ENCODE measurements at places on chromosomes 3 and 15.

- DNase-seq = no peak
Measured at GRCh38 chr3:3015185-3016089, 94.7 kb downstream of the IL5RA start.

DNA sequence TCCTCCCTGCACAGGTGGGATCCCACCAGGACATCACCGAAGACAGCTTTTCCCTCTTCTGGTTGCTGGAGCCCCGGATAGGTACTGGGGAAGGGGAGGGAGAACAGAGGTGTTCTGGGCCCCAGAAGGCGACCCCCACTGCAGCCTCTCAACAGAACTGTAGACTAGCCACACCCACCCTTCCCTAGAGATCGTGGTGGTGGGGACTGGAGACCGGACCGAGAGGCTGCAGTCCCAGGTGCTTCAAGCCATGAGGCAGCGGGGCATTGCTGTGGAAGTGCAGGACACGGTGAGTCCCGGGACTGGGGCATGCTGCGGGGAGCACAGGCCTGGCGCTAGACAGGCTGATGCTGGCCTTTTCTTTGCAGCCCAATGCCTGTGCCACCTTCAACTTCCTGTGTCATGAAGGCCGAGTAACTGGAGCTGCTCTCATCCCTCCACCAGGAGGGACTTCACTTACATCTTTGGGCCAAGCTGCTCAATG, 809 bp downstream of the NDUFAF3 start:
- DNase-seq = no peak

- DNase-seq = no peak
Measured at GRCh38 chr3:40470701-40471100, 6.2 kb upstream of the ZNF619 start.

DNA sequence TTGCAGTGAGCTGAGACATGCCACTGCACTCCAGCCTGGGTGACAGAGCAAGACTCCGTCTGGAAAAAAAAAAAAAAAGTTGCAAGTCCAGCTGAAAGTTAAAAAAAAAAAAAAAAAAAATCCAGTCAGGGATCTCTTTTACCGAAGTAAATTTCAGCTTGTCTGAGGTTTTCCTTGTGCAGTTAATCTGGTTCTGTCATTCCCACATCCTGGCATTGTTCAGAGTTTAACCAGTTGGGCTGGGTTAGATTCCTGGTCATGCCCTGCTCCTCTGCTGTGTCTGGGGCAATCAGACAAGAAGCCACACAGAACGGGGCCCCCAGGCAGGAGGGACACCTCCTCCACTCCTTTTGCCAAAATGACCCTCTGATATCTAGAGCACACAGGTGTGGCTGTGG, 84.1 kb upstream of the KLHL25 start:
- no peak for DNase-seq

DNA sequence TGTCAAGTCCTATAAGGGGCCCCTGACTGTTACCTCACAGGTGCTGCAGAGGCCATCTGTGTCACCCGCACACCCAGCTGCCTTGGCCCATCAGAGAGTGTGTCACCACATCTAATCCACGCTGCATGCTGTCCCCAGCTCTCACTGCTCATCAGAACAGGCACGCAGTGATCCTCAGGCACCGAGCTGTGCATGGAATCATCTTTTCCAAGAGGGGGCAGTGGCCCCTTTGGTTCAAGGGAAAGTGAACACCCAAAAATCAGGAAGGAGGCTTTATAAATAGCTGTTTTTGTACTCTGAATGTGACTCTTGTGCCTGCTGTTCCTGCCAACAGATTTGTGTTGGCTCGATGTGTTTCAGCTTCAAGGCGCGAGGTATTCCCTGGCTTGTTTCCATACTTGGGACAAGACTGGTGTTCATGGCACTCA, 110.3 kb upstream of the ETV5 start:
- no peak for DNase-seq

DNA sequence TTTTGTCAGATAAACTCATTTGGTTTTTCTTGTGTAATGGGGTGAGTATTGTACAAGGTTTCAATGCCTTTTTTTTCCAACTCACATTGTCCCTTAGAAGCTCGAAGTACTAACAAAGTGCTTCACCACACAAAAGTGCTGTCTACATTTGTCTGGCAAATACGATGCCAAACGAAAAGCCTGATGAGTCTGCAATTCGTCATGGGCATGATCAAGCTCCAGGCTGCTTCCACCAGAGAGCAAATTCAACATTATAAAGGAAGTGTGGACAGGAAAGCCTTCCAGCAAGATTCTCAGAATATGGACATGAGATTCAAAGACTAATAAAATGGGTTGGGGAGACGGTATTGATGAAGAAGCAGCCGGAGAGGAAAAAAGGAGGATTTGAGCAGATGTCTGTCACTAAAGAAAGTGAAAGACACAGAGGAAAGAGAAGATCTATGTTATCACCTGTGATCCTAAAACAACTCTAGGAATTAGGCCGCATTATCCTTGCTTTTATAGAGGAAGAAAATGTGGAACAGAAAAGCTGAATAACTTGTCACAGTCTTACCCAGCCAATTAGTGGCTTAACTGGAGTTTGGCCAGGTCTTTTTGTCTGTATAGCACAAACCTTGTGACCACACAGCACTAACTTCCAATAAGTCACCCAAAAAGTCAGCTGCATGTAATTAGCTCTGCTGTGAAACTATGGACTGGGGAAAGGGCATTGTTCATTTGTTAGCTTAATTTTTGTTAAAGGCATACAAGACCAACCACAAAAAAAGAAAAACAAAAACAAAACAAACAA, 494.8 kb downstream of the FHIT start:
- no peak for DNase-seq

DNA sequence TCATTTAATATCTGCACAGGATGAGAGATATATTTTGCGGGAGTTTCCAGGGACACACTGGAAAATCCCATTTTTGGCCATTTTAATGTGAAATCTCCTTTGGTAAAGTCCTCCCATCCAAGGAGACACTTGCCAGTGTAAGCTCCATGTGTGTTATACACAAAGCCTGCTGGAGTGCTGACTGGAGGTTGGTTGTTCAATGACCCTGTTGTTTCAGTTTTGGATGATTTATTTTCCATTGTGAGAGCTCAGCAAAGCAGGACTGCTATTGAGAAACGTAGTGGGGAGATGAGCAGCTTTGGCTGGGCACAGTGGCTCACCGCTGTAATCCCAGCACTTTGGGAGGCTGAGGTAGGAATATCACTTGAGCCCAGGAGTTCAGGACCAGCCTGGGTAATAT, 127.7 kb downstream of the NUP210 start:
- no peak for DNase-seq

- no peak for DNase-seq
Measured at GRCh38 chr15:90326441-90326840, 25.6 kb upstream of the ZNF774 start.

DNA sequence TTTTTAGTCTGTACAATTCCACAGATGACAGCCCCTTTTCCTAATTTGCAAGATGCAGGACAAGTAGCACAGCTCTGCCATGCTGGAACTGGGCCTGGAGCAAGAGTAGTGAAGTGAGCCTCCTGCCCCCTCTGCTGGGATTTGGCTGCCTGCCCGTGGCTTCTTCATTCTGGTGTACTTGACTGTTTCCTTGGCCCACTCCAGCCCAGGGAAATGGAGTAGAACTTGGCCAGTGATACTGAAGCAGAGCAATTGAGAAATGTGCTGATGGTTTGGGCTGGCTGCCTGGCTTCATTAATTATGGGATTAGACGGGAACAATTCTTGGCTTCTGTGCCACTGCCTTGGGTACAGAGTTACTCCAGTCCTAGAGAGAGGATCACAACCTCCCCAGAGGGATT, 2.8 kb downstream of the GPD1L start:
- no peak for DNase-seq

DNA sequence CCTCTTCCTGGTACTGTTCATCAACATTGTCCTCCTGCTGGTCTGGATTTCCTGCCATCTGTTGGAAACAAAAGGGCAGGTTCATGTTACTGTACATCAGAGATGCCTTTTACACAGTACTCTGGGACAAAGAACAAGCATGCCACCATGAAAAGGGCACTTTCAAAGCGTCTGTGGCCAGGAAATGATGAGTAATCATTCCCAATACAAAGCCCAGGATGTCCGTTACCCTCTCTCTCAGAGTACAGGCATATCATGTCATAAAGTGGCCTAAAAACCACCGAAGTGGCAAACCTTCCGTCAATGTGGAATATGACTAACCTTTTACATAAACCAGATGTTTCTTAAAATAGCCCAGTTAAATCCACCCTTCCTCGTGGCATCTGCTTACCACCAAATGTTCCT, 71.2 kb downstream of the GOLIM4 start:
- DNase-seq = no peak

- DNase-seq = no peak
Measured at GRCh38 chr3:34882764-34883163, 756.6 kb upstream of the ARPP21 start.

- DNase-seq = no peak
Measured at GRCh38 chr3:61885414-61885813, 324.0 kb downstream of the PTPRG start.

DNA sequence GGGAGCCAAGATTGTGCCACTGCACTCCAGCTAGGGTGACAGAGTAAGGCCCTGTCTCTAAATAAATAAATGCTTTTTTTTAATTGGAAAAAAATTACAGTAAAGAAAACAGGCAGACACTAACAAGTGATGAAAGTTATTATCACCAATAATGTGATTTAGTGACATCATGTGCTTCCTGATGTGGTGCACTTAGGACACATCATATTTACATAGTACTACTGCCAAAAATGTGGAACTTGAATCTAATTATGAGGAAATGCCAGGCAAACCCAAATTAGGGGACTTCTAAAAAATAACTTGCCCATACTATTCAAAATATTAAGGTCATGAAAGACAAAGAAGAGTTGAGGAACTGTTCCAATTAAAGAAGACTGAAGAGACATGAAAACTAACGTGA, 30.8 kb downstream of the MAP4 start:
- no peak for DNase-seq

GRCh38 chr3:94349310-94349878, 286.5 kb downstream of the NSUN3 start:
- no peak for DNase-seq

GRCh38 chr3:79002465-79003372, 765.1 kb downstream of the ROBO1 start:
- DNase-seq = no peak

All from stimulated activated CD4-positive, alpha-beta T cell treated with anti-CD3 and anti-CD28 coated beads, Interleukin-1b, Interleukin-23, amount 100 ng/mL, for 4 hours (primary cell).